ENCODE measurements at places on chromosomes 3 and 15.

- no peak for DNase-seq
Measured at GRCh38 chr3:25821746-25822573, 32.1 kb downstream of the OXSM start.

DNA sequence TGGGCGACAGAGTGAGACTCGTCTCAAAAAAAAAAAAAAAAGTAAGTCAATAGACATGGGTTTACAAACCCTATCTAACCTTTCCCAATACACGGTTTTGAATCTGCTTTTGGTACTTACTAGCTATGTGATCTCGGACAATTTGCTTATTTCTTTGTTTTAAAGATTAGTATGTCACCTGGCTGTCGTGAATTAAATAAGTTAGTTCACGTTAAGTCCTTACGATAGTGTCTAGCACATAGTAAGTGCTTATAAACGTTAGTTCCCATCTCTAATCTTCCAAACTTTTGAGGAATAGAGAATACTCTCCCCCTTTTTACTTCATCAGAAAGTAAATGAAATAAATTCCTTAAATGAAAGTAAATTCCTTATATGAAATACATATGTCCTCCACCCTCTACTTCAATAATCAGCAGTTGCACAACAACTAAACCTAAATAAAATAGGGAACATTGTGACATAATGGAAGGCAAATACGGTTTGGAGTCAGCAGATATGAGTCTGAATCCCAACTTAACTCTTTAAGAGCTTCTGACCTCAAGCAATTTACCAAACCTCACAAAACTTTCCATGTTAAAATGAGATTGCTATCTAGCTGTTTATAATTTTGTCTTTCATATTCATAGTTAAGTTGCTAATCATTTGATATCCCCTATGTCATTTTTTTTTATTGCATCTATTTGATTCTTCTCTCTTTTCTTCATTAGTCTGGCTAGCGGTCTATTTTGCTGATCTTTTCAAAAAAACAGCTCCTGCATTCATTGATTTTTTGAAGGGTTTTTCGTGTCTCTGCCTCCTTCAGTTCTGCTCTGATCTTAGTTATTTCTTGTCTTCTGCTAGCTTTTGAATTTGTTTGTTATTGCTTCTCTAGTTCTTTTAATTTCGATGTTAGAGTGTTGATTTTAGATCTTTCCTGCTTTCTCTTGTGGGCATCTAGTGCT, 134.6 kb downstream of the PEAK1 start:
- DNase-seq: no peak

DNA sequence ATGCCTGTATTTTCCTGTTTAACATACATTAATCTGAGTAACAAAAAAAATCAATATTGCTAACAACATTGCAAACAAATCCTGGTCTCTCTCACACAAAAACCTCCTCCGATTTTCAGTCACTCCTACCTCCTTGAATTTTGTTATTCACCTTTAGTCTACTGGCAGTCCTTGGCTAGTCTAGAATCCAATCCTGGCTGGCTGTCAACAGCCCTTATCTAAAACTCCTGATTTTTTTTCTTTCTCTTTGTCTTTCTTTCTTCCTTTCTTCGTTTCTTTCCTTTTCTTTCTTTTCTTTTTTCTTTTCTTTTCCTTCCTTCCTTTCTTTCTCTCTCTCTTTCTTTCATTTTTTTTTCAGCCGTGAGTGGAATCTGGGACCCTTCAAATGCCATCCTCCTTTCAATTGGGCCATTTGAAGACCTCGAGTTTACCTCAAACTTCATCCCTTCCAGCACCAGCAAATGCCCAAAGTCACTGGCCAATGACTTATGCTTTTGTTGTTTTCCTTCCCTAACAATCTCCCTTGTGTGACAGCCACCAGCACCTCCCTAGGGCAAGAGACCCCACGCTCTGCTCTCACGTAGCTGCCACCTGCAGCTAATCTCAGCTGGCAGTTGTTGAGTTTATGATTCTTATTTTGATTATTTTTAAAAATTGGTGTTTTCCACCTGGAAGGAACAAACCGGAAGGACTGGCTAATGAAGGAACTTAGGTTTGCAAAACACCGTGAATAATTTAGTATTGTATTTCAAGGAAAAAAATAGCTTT, 6.8 kb upstream of the ONECUT1 start:
- no peak for DNase-seq

GRCh38 chr3:27661797-27662196, 60.3 kb downstream of the EOMES start:
- no peak for DNase-seq

- no peak for DNase-seq
Measured at GRCh38 chr3:157530637-157531300, 27.6 kb upstream of the VEPH1 start.

DNA sequence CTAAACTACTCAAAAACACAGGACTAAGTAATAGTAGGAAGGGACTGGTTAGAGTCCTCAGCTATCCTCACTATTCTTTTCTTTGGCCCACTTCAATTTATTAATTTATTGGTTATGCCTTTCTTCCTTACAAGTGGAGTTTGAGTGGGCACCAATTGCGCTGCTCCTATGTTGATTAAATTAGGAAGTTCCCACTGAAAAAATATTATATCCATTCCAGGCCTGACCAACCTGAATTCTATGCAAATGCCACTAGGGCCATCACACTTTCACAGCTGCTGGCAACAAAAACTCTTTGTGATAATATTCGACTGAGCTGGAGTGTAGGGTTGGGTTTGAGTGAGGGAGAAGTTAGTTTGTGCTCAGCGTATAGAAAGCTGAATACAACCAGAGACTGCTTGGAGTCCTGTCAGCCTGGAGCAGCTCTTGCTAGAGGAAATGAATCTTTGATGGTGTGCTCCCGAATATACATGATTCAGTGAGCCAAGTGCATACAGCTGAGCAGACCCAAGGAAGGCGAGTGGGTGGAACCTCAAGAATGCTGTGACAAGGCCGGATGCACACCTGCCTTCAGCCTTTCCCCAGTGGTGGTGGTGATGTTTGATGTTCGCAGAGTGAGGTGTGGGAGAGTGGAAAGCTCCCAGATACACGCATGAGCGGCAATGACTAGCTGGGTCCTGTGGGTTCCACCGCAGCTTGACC, 1.5 kb downstream of the ARHGEF3 start:
- DNase-seq: peak; percentile 58

GRCh38 chr3:103059432-103059831, 624.6 kb downstream of the ZPLD1 start:
- DNase-seq: no peak

DNA sequence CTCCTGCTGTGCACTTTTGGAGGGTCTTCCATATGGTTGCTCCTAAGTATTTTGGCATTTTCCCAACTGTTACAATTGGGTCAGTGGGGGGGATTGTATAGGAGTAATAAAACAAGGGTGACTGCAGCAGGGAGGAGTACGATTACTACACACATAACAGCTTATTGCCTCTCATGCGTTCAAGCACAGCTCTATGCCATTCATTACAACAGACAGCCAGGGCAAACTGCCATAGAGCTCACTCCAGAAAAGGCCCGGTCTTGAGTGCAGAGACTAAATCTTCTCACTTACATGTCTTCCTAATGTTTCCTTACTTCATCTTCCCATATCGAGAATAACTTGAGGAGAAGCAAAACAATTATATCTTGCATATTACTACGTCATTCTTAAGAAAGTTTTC, 1.4 kb upstream of the CHMP2B start:
- no peak for DNase-seq

GRCh38 chr15:34336231-34336990, 1.2 kb downstream of the SLC12A6 start:
- DNase-seq: peak; percentile 42

DNA sequence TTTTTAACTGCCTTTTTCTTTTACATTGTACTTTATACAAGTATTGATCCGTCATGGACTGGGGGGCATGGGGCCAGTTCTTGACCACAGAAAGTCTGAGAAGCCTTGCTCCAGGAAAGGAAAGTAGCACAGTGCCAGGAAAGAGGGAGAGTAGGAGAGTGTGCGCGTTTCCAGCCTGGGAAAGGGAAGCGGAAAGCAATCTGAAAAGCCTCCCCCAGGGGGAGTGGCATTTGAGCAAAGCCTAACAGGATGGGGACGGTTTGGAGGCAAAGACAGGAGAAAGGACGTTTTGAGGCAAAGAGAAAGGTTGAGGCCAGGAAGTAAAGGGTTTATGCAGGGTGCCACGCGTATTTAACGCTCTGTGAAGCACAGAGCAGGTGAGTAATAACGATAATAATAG, 116.9 kb downstream of the RORA start:
- no peak for DNase-seq
